Muscle of leg (tissue), 16 donors: ENCODE measurements at places on chromosomes 12 and 14. TPM values are rescaled to one million over a fixed set of nuclear protein-coding genes. Genes with fewer than 3 reads are reported as not detected.

GRCh38 chr12:89154743-89155499, 197.4 kb downstream of the DUSP6 start:
- DNase-seq, result no peak

DNA sequence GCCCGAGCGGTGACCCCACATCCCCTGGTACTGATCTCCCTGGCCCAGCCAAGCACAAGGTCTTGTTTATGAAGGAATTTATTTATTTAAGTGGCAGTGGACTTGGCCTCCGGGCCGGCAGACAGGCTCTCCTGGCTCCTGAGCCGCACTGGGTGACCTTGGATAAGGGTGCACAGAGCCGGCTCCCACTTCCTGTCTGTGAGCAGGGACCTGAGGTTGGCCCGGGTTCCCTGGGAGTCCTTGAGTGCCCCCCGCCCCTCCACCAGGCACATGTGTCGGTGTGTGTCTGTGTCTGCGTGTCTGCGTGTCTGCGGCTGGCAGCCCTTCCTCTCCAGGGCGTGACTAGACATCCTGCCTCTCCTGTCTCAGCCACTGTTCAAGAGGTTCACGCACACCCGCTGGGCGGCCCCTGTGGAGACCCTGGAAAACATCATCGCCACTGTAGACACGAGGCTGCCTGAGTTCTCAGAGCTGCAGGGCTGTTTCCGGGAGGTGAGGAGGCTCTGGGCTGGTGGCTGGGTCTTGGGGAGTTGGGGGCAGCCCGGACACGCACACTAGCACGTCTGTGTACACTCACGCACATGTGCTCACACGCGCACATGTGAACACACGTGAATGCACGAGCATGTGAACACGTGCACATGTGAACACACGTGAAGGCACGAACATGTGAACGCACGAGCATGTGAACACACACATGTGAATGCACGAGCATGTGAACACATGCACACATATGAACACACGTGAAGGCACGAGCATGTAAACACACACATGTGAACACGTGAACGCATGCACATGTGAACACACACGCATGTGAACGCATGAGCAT, 9.3 kb downstream of the TNFAIP2 start:
- no peak for DNase-seq

DNA sequence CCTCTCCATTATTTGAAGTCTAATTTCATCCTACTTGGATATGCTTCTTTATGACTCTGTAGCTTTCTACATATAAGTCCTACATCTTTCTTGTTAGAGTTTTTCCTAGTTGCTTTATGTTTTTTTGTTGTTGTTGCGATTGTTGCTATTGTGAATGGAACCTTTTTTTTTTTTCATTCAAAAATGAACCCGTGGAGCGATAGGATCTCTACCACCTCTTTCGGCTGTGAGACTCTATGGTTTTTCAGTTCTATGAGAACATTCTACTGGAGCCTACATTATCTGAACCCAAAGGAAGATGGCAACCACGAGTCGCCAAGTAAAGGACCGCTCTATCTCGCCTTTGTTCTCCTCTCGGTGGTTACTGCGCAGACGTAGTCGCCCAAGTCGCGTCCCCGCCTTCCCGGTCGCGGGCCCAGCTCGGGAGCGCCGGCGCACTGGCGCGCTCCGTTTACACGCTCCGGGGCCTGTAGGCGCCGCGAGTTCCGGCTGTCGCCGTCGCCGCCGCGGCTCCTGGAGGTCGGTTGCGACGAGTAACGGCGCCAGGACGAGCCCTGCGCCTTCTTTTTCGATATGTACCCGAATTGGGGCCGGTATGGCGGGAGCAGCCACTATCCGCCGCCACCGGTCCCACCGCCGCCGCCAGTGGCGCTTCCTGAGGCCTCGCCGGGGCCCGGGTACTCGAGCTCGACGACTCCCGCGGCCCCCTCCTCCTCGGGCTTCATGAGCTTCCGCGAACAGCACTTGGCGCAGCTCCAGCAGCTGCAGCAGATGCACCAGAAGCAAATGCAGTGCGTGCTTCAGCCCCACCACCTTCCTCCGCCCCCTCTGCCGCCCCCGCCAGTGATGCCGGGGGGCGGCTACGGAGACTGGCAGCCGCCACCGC, at the start of gene YLPM1:
YLPM1 (plus strand) TSS at position 400 of the 886 bp plus-strand sequence; CDS start at position 574, 174 bp downstream.
- peak; percentile 99 for DNase-seq

GRCh38 chr14:95424529-95424928, 91.9 kb downstream of the SYNE3 start:
- DNase-seq, result no peak

- peak; percentile 79 for DNase-seq
These were observed 26.4 kb upstream of the DBX2 start for GRCh38 chr12:45077251-45077650.

DNA sequence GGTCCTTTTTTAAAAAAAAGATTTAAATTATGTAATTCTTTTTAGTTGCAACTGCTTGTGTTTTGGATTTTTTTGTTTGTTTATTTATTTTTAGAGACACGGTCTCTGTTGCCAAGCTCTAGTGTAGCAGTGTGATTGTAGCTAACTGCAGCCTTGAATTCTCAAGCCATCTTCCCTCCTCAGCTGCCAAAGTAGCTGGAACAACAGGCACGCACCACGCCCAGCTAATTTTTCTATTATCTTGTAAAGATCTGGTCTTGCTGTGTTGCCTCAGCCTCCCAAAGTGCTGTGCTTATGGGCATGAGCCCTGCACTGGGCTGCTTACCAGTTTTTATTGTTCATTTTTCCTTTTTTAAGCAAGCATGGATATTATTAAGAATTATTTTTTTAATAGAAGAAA, 10.6 kb upstream of the ART4 start:
- peak; percentile 93 for DNase-seq

GRCh38 chr12:88309546-88309945, 167.4 kb downstream of the TMTC3 start:
- no peak for DNase-seq

DNA sequence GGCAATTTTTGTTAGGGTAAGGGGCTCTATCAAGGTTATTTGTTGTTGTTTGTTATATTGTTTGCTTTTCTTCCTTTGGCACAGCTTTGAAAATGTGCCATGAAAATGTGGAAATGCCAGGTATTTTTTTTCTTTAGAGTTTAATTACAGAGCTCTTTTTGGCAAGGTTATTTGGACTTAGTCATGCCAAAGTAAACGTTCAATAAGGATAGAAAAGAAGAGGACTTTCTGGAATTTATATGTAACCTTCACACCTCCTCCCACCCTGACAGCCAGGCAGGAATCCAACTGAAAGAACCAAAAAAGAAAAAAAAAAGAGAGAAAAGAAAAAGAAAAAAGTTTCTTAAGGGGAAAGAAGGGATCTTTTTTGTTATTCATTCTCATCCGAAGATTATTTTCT, 217.8 kb downstream of the KITLG start:
- no peak for DNase-seq

GRCh38 chr12:127108360-127109215, 1158.4 kb upstream of the TMEM132C start:
- peak; percentile 66 for DNase-seq

GRCh38 chr14:43754838-43755237, 752.2 kb downstream of the FSCB start:
- no peak for DNase-seq

- DNase-seq, result no peak
These were observed 9.0 kb downstream of the LRTM2 start for GRCh38 chr12:1829306-1829900.

GRCh38 chr14:76829650-76830421, 3.6 kb downstream of the LRRC74A start:
- DNase-seq, result peak; percentile 94

- no peak for DNase-seq
These were observed 1051.9 kb upstream of the FLRT2 start for GRCh38 chr14:84477996-84478395.

GRCh38 chr12:6074979-6075585, 49.4 kb downstream of the VWF start:
- DNase-seq, result no peak

- DNase-seq, result no peak
These were observed 91.6 kb downstream of the HELB start for GRCh38 chr12:66393890-66394289.

GRCh38 chr14:52551696-52552062, 626 bp downstream of the TXNDC16 start:
- DNase-seq, result peak; percentile 69

The PTGDR gene
- 0.37 TPM for polyA plus RNA-seq

The TRHDE gene
- polyA plus RNA-seq, result 0.44 TPM

The ZDHHC17 gene
- polyA plus RNA-seq, result 33.4 TPM

The EML5 gene
- 0.83 TPM for polyA plus RNA-seq

The KRT81 gene
- not detected for polyA plus RNA-seq

The CLECL1 gene
- 0.26 TPM for polyA plus RNA-seq

The DLK1 gene
- polyA plus RNA-seq, result 1,619 TPM

The FIGNL2 gene
- polyA plus RNA-seq, result 1.5 TPM

The ALDH1L2 gene
- 9.3 TPM for polyA plus RNA-seq

The ZBTB42 gene
- 5.4 TPM for polyA plus RNA-seq
